CMK (cell line): ENCODE measurements at places on chromosomes 6 and 20.

DNA sequence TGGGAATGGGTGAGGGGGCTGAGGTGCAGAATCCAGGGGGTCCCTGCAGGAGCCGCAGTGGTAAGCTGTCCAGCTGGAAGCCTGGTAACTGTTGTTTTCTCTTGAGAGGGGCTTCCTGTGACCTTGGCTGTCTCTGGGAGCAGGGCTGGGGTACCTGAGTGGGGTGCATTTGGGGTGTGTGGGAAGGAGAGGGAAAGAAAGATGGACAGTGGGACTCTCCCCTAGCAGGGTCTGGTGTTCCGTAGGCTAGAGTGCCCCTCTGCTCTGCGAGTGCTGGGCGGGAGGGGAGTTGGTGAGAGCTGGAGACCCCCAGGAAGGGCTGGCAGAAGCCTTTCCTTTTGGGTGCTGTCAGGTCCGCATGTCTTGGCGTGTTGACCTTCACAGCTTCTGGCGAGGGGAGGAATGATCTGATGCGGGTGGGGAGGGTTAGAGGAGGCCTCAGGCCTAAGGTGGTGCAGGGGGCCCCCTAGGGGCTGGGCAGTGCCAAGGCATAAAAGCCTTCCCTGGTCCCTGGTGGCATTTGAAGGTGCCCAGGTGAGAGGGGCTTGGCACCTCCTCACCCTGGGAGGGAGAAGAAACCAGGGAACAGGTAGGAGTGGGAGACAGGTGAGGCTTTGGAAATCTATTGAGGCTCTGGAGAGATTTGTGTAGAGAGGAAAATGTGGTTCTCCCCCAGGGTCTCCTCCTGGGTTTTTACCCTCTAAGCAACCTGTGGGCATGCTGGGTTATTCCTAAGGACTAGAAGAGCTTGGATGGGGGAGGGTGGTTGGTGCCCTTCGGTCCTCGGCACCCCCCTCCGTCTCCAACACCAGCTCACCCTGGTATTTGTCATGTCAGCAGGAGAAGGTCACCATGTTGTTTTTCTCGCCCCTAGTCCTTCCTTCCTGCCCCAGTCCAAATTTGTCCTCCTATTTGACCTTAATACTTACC lies 3.3 kb downstream of the VEGFA start:
- no peak for DNase-seq

DNA sequence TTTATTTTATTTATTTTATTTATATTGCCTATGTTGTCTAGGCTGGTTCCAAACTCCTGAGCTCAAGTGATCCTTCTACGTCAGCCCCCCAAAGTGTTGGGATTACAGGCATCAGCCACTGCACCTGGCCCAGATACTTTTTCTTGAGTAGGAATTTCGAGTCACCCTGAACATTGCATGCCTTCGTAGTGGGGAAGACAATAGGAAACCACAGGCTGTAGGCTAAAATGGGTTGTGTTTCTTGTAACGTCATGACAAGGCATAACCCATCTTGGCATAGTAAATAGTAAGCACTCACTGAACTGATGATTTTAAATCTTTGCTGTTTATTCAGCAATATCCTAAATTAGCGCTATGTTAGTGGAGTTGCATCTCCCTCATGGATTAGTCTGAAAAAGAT lies 34.9 kb downstream of the PTPN1 start:
- DNase-seq, result no peak

- DNase-seq, result no peak
These were observed 155.1 kb downstream of the PRDM13 start for GRCh38 chr6:99761711-99762110.

GRCh38 chr20:49725694-49726093 lies 12.0 kb upstream of the B4GALT5 start:
- DNase-seq, result no peak

DNA sequence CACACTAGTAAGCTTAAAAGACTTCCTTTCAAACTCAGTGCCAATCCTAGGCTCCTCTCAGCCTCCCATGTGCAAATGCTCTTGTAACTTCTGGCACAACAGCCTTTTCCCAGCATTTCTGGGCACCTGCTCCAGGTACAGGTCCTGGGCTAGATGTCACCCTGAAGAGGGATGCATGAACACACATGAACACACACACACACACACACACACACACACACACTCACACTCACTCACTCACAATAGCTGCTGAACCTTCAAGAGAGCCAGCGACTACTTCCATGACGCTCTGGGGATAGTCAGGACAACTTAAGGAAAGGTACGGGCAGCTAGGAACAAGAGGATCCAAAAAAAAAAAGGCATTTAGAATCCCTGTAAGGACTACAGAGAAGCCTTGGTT lies 122.8 kb downstream of the INSM1 start:
- no peak for DNase-seq

GRCh38 chr6:152091851-152092341 lies 284.4 kb downstream of the ESR1 start:
- DNase-seq, result no peak

DNA sequence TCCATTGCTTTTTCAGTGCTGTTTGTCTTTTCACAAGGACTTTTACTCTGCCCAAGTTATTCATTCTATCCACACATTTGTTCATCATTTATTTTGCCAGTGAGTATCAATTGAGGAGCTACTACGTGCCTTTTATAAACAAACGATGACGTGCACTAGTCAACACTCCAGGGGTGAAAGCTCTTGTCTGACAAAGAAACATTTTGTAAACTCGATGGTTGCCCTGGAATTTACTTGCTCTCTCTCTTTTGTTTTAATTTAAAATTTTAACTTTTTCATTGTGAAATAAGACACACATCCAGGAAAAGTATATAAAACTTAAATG lies 8.3 kb upstream of the MRPS18A start:
- DNase-seq, result no peak
